Esophagus squamous epithelium (tissue), 5 donors: ENCODE measurements at places on chromosomes 6 and 20.

DNA sequence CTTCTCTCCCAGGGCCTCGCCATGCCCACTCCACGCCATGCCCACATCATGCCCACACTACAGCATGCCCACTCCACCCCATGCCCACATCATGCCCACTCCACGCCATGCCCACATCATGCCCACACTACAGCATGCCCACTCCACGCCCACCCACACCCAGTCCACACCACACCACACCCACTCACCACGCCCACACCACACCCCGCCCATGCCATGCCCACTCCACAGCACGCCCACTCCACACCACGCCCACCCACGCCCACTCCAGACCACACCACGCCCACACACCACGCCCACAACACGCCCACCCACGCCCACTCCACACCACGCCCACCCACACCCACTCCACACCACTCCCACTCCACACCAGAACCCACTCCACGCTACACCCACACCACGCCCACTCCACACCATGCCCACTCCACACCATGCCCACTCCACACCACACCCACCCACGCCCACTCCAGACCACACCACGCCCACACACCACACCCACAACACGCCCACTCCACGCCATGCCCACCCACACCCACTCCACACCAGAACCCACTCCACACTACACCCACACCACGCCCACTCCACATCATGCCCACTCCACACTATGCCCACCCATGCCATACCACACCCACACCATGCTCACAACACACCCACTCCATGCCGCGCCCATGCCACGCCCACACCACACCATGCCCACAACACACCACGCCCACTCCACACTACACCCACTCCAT is 88.6 kb downstream of the ERMARD start:
- DNase-seq: no peak

DNA sequence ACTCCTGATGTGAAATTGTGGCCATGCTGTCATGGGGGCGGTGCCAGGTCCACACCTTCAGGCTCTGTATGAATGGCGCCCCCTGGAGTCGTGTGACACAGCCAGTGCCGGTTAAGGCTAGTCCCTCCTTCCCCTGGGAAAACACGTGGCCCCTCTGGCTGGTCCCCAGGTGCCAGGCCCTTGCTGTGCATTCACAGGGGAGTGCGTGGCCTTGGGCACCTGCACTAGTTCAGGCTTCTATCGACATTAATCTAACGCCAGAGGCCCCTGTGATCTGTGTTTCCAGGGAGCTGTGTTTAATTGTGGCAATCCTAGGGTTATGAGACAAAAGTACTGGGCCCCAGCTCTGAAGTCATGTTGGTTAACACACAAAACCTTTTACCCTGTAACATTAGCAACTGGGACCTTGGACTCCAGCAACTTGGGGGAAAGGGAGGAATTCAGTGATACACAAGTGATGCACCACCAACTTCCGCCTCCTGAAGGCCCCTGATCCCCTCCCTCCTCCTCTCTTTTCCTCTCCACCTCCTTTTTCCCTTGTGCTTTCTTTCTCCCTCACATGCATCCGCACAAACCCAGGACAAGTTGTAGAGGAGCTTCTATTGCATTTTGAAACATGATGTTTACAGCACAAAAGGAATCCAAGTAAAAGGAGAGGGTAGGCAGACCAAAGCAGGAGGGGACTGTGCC is 74.0 kb downstream of the SSR1 start:
- DNase-seq: peak; percentile 28

GRCh38 chr6:76633259-76633658 is 560.8 kb upstream of the IMPG1 start:
- no peak for DNase-seq

DNA sequence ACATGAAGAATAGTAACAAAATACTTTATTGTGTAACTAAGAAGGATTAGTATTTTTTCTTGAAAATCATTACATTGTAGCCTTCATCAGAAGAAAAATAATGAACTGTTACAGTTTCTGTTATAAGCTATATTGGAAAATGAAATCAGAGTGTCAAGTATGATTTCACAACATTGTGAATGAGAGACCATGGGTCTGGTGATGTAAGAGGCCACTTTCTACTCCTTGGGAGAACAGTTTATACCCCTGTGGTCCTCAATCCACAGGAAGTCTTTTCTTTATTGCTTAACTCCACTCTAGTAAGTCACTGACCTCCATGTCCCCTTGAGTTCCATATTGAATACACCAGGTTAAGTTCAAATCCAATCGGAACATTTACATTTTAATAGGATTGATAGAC is 218.7 kb upstream of the FERMT1 start:
- no peak for DNase-seq

DNA sequence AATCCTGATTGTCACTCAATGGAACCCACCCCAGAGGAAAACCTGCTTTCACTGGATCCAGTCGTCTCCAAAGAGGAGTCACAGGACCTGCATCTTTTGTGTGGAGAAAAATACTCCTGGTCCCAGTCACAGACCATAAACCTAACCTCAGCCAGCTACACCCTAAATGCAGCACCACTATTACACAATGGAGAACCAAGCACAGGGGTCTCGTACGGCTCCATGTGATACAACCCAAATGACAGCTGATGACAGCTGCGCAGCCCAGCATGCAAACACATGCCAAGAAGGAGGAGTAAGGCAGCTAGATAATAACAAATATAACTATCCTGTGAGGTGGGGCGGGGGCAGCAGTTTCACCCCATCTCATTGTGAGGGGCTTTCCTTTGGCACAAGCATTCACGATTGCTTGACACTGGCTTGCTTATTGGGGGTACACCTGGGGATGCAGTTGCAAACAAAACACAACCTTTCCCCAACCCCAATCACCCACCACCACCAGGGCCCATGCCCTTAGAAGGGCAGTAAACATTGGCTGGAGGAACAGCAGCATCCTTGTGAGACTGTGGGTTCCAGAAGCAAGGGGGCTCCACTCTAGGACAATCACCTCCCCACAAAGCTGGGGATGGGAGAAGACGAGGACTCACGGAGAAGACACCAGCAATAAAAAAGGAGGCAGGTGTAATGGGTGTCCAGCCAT is 51.5 kb downstream of the TRERF1 start:
- no peak for DNase-seq

DNA sequence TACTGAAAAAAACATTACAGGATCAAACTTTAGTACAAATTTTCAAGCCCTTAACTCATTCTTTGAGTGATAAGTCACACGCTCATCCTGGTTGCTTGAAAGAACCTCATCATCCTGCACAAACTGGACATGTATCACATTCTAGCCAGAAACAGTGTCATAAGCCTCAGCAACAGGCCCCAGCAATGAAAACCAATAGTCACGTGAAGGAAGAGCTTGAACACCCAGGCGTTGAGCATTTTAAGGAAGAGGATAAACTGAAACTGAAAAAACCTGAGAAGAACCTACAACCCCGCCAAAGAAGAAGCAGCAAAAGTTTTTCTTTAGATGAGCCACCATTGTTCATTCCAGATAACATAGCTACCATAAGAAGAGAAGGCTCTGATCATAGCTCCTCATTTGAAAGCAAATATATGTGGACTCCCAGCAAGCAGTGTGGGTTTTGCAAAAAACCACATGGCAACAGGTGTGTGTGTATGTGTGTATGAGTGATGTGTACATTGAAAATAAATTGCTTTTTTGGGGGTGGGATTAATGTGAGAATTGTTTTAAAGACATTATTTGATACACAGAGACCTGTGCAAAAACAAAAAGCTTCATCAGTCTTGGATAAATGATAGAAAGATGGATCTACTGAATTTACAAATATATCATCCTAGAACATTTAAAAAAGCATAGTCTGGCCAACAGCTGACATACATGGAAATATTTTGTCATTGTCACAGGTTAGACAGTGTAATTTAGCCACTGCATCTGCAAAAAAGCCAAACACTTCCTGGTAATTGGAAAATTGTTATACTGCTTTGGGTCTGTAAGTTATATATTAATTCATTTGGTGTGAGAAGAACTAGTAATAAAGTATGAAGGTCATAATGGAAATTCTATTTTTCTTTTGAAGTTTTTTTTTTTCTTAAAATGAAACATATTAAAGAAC is 50.1 kb downstream of the PHF3 start:
- DNase-seq: no peak

- DNase-seq: no peak
These were observed 23.5 kb upstream of the BACH2 start for GRCh38 chr6:90319979-90320685.

DNA sequence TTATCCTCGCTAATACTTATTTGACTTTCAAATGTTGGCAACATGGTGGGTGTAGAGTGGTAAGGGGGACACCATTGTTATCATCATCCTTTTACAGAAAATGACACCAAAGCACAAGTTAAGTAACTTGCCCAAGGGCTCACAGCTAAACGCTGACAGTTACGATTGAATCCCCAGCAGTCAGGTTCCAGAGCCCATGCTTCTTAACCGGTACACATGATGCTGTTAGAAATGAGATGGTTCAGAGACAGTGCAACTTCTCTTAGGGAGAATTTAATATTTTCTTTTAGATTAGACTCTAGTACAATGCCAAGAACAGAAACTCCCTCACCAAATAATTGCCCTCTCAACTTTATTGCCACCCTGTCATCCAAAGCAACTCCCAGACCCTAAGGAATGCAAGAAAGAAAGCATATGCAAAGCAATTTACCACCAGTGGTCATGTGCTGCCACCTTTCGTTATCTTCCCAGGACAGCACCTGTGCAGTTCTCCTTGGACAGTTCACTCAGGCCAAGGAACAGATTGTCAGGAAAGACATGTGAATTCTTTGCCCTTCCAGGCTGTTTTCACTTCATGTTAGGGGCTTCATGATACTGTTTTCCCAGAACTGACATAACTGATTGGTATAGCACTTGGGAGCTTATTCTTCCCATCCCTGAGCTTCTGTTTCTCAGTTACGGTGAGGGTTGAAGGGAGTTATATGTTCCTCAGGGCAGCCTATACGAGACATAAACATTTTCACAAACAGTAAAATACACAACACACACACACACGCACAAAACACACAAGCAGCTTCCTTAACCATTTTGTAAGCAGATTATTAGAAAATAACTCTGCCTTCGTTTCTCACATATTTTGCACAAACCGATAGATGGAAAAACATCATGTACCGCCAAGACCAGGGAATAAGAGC is 5.1 kb downstream of the HLA-DMA start:
- DNase-seq: no peak

GRCh38 chr6:16544006-16544405 is 217.3 kb downstream of the ATXN1 start:
- no peak for DNase-seq

- DNase-seq: no peak
These were observed 1.2 kb downstream of the CHMP4B start for GRCh38 chr20:33812152-33812849.

DNA sequence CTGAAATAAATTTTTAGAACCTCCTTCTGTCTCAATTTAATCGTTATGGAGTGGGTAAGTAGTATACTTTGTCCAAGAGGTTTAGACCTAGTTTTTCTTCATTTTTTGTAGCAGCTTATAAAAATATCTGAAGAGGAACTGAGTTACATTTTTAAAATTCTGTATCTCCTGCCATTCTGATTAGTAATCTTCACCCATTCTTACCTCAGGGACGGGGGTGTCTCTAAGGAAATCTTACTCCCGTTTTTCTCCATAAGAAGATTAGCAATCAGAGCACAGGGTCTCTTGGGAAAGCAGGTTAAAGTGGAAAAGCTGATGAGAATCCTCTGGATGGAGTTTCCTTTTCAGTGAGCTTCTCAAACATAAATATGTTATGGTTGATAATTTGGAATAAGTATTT is 259.3 kb upstream of the FAM83B start:
- no peak for DNase-seq

GRCh38 chr6:14802514-14803160 is 443.2 kb upstream of the JARID2 start:
- DNase-seq: no peak

GRCh38 chr6:107132330-107132954 is 17.1 kb upstream of the BEND3 start:
- DNase-seq: no peak

DNA sequence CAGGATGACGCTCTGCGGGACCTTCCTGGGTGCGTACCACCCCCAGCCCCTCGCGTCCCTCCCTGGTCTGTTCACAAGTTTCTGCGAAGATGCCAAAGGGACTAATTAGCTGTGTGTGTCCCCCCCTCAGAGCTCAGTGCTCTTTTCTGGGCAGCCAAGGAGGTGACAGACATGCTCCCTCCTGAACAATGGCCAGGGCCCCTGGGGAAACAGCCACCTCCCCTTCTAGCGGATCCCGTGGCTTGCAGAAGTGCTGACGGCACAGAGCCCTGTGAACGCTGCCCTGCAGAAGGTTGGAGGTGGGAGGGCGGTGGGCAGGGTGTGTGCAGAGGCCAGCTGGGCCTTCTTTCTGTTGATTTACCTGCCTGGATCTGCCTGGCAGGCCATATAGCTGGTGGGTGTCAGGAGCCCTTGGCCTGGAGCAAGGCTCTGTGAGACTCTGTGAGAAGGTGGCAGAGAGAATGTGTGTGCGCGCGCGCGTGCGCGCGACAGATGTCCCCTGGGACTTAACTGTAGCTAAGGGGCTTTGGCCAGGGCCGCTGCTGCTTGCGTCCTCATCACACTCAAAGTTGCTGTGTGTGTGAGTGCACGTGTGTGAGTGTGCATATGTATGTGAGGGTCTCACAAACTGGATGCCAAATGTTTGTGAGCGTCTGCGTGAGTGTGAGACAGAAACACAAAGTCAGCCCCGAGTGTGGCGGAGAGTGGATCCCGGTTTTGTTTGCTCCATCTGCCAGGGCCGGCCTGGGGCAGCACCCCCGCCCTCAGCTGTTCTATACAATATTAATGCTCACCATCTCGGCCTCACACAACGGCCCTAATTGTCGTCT is 3.5 kb upstream of the MYT1 start:
- DNase-seq: no peak

DNA sequence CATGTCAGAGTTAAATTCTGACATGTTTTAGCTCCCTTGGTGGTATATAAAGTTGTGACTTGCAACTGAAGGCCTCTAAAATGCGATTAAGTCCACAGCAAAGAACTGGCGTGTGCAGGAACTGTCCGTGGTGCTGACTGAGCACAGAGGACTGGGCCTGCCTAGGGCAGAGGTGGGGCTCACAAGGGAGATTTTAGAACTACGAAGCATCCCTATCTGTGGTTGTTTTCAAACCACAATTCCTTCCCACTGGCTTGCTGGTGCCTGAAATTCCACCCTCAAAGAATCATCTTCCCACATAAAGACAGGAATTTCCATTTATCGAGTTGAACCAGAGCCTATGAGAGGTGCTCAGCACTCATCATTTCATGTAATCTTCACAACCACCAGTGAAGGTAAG is 30.1 kb downstream of the RIMS4 start:
- DNase-seq: no peak

GRCh38 chr6:45658400-45658799 is 280.7 kb upstream of the SUPT3H start:
- DNase-seq: no peak

- no peak for DNase-seq
These were observed 1.0 kb downstream of the PCIF1 start for GRCh38 chr20:45935416-45936046.
